ENCODE measurements at places on chromosomes 3 and 15. TPM values are rescaled to one million over a fixed set of nuclear protein-coding genes. Genes with fewer than 3 reads are reported as not detected.

DNA sequence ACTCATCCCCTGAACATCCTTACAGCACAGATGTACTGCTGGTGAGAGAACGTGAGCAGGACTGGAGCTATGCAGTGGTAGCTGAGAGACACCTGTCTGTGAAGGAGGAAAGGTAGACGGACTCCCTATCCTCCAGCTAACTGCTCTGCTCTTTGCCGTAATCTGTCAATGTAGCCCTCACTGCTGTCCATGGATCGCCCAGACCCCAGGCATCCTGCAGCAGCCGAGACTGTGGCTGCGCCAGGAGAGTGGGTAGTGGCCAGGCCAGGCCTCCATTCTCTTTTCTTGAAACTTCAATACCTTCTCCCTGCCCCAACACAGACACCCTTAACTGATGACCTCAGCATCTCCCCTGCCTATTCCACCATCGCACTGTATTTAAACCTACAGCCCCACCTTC is 44.5 kb downstream of the CRABP1 start:
- no peak for DNase-seq

GRCh38 chr15:54990793-54991192 is 205.9 kb downstream of the RSL24D1 start:
- DNase-seq, result no peak

GRCh38 chr3:36679384-36680200 is 84.8 kb downstream of the DCLK3 start:
- no peak for DNase-seq

Gene GPR160
- total RNA-seq, result 2.6 TPM

Gene NBEAL2
- 24.3 TPM for total RNA-seq

Gene CSK
- total RNA-seq, result 46.1 TPM

Gene BCHE
- total RNA-seq, result under 0.01 TPM

Gene PLSCR4
- total RNA-seq, result 89.9 TPM
